Effector memory CD8-positive, alpha-beta T cell (primary cell): ENCODE measurements at places on chromosomes 4 and X.

GRCh38 chr4:118350961-118351360 lies 1.8 kb downstream of the PRSS12 start:
- no peak for DNase-seq

GRCh38 chr4:152220201-152220666 lies 315.7 kb downstream of the FBXW7 start:
- DNase-seq = no peak

DNA sequence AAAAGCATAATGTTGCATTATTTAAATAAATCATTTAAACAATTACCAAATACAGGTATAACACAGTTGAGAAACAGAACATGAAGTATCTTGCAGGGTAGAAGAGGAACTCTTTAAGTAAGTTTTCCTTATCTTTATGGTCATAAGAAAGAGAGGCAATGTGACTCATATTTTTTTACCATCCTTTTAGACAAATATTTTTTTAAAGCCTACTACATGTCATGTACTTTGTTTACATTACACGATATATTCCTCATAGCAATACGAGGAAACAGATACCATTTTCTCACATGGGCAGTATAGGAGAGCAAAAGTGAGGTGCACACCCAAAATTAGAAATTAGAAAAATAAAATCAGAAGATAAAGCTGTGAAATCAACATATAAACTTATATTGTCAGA lies 49.3 kb upstream of the EPHA5 start:
- no peak for DNase-seq

- DNase-seq = no peak
Measured at GRCh38 chr4:148770377-148770776, 328.2 kb upstream of the NR3C2 start.

DNA sequence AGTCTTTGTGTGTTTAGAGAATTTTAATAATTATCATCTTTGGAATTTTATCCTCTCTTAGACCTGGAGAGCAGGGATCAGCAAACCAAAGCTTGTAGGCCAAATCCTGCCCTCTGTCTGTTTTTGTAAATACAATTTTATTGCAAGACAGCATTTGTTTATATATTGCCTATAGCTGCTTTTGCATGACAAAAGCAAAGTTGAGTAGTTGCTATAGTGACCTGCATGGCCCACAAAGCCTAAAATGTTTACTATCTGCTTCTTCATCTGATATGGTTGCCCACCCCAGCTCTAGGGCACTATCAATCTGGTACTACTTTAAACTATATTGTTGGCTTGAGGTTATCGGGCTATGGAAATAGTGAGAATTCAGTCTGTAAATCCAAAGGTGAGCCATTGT lies 80.3 kb downstream of the GPAT3 start:
- no peak for DNase-seq

- no peak for DNase-seq
Measured at GRCh38 chr4:120198411-120198810, 131.8 kb upstream of the MAD2L1 start.

- DNase-seq = no peak
Measured at GRCh38 chrX:133681421-133681820, 266.1 kb upstream of the GPC4 start.

- DNase-seq = no peak
Measured at GRCh38 chr4:38279077-38279476, 318.9 kb downstream of the PTTG2 start.

DNA sequence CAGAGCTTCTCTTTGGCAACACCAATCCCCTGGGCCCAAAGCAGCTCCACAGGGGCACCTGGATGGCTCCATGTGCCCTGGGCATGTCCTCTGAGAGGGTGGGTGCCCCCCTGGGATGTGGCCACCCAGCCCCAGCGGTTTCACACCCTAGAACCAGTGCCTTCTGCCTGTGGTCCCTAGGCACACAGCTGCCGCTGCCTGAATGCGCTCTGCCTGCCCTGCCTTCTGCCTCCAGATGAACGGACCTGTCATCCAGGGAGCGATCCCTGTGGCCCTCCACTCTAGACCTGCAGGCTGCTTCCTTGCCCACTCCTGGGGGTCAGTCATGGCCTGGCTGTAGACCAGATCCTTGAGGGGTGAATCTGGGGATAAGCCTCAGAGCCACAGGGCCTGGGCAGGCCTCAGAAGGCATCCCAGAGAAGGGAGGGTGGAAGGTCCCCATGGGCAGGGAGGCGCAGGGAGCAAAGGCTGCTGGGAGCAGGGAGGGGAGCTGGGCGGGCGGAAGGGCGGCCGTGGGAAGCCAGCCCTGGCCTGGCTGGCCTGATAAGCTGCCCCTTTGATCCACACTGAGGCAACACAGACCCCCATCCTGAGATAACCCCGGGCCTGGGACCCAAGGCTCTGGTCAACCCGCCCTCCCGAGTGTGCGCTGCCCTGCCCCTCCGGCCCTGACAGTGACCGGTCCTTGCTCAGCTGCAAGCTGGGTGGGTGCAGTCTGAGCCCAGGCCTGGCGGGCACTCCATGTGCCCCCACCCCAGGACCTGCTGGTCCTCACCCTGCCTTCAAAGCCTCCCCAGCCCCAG lies 8.1 kb upstream of the FGFR3 start:
- DNase-seq = no peak

DNA sequence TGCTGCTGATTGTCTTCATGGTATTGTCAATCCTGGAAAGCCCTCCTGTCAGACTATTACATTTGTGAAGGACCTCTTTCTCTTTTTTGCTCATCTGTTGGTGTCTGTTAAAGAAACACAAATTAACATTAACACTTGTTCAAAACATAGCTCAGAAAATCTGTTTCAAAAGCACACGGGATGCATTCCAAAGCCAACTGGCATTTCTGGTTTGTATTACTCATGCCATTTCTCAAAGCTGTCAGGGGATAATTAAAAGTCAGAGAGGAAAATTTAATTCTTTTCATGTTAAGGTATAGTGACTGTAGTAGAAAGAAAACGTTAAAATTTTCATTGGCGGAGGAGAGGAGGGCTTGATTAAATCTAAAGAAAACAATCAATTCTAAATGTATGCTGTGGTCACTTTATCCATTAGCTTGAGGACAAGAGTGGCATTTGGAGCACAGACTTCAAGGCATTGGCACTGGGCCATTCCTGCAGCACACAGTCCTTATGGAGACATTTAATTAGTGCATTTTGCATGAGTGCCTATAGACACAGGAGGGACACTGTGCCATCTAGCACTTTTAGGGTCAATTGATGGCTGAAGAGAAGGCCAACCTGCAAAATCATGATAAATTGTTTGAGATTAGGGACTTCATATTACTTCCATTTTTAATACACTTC lies 21.2 kb upstream of the GLRA2 start:
- DNase-seq = no peak

DNA sequence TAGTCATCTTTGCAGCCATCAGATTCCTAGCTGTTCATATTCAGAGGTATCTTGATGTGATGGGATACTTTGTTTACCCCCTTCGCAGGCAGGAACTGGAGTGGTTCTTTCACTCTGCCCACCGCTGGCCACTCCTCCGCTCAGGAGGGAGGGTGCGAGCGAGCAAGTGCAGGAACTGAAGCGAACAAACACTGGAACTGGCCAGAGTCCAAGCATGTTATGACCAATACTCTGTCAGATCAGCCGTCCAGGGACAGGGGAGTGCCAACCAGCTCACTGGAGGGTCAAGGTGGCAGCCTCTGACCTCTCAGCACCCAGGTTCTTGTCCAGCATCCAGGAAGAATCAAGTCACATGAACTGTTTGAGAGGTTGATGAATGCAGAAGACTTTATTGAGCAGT lies 18.0 kb upstream of the MANBA start:
- DNase-seq = no peak

GRCh38 chrX:73964579-73964978 lies 339.4 kb upstream of the ZCCHC13 start:
- DNase-seq = no peak

DNA sequence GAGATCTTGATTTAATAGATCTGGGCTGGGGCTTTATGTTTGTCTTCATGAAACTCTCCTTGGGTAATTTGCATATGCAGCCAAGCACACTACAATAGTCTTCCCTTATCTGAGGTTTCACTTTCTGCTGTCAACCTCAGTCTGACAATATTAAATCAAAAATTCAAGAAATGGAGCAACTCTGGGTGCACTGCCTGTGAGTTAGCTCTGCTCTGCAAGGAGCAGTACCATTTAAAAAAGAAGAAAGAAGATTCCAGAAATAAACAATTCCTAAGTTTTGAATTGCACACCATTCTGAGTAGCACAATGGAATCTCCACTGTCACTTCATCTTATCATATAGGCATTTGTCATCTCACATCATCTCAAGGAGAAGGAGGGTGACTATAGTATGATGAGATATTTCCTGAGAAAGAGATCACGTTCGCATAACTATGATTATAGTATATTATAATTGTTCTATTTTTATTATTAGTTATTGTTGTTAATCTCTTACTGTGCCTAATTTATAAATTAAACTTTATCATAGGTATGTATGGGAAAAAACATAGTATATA lies 9.4 kb downstream of the FNIP2 start:
- no peak for DNase-seq

DNA sequence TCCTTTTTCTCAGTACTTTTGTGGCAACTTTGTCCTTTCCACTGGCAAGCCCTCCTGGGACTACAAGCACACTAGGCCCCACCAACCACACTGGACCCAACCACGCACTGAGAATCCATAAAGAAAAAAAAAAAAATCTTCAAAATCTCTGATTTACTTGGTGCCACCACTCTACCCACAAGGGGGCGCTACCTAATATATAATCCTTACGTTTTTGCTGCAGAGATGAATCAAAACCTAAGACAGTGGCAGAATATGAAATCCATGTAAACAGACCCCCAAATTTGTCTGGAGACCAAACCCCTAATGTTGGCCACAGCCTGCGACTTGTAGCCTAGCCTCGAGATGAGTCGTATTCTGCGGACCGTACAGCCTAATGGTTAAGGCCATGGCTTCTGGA lies 63.5 kb upstream of the ARHGAP36 start:
- no peak for DNase-seq

GRCh38 chr4:141046255-141046654 lies 87.0 kb downstream of the RNF150 start:
- no peak for DNase-seq
